ENCODE measurements at places on chromosomes 1 and 21. TPM values are rescaled to one million over a fixed set of nuclear protein-coding genes. Genes with fewer than 3 reads are reported as not detected.
A peak's percentile ranks its signal among the peaks of the same experiment; 100 is the strongest.

Gene E2F2
- total RNA-seq = 2.9 TPM

Gene OR2L13
- not detected for total RNA-seq

GRCh38 chr1:164320790-164321731, 237.9 kb upstream of the PBX1 start:
- H3K4me3 ChIP-seq = peak overlapping the region; percentile 50
- peaks cover 4% of the 10 kb centered on the region for H3K4me1 ChIP-seq
- H3K36me3 ChIP-seq = no peaks in the 10 kb centered on the region
- H3K27ac ChIP-seq = no peak overlapping the region
- H3K27me3 ChIP-seq = no peaks in the 10 kb centered on the region

GRCh38 chr1:3672971-3673361, 20.6 kb downstream of the TP73 start:
- H3K4me1 ChIP-seq = peaks cover 10% of the 10 kb centered on the region
- H3K27ac ChIP-seq = no peak overlapping the region
- H3K27me3 ChIP-seq = no peaks in the 10 kb centered on the region
- H3K4me3 ChIP-seq = no peak overlapping the region
- DNase-seq = no peak

DNA sequence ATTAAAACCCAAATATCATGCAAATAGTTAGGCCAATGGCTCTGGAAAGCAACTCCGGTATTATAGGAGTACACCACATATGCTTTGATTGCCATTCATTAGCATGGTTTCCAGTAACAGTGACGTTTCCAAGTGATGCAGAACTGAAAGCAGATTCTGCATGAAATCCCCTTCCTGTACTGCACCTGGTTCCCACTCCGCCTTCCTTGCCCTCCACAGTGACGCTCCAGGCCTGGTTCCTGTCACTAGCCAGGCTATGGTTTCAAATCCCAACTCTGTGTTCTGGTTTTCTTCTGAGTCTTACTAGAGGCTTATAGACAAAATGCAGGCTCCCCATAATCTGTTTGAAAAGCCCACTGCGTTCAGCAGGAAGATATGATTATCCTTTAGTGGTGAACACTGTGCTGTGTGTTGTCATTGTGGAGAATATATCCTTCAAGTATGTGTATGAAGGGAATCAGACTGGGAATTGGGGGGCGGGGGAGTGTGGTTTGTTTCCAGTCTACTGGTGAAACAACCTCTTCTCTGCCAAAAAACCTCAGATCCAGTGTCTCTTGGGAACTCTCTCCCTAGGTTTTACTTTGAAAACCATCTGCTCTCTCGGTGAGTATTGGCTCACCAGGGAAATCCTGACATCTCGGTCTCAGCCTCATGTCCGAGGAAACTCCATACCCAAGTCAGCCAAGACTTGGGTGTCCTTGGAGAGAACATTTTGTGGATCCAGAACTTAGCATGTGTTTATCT, 78.7 kb downstream of the TYW3 start:
- no peak overlapping the region for H3K27ac ChIP-seq
- no peaks in the 10 kb centered on the region for H3K27me3 ChIP-seq
- no peak for DNase-seq
- no peaks in the 10 kb centered on the region for H3K4me1 ChIP-seq
- H3K4me3 ChIP-seq = no peak overlapping the region
- no peaks in the 10 kb centered on the region for H3K36me3 ChIP-seq

DNA sequence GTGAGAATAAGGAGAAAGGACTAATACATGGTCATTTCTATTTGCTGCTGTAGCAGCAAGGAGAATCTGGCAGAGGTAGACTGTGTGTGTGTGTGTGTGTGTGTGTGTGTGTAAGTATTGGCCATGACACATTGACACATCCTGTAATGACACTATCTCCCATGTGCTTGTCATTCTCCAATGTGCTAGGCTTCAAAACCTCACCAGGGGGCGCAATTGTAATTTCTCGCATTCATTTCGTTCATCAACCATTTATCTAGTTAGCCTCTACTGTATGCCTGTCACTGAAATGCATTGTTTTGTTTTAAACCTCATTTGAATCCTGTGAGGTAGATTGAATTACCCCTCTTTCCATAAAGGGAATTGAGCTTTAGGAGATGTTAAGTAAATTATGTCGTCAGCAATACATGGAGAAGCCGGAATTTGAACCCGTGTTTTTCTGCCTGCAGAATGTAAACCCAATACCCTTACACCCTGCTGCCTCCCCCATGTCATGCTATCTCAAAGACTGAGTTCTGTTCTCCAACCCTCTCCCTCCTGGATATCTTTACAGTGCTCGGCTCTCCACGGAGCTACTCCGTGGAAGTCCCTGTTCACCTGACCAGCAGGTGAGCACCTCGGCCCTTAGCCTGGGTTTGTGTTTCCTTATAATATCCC, 100.8 kb downstream of the UCK2 start:
- H3K4me1 ChIP-seq = no peaks in the 10 kb centered on the region
- H3K27ac ChIP-seq = no peak overlapping the region
- no peak overlapping the region for H3K4me3 ChIP-seq
- H3K27me3 ChIP-seq = no peaks in the 10 kb centered on the region
- no peaks in the 10 kb centered on the region for H3K36me3 ChIP-seq

- H3K27ac ChIP-seq = no peak overlapping the region
- H3K4me3 ChIP-seq = no peak overlapping the region
- H3K36me3 ChIP-seq = no peaks in the 10 kb centered on the region
- H3K27me3 ChIP-seq = no peaks in the 10 kb centered on the region
These were observed 26.2 kb upstream of the LRP8 start for GRCh38 chr1:53354119-53354518.

GRCh38 chr1:108043707-108044106, 78.7 kb upstream of the VAV3 start:
- no peaks in the 10 kb centered on the region for H3K36me3 ChIP-seq
- no peak overlapping the region for H3K4me3 ChIP-seq
- no peaks in the 10 kb centered on the region for H3K27me3 ChIP-seq
- no peaks in the 10 kb centered on the region for H3K4me1 ChIP-seq
- no peak for DNase-seq
- no peak overlapping the region for H3K27ac ChIP-seq

DNA sequence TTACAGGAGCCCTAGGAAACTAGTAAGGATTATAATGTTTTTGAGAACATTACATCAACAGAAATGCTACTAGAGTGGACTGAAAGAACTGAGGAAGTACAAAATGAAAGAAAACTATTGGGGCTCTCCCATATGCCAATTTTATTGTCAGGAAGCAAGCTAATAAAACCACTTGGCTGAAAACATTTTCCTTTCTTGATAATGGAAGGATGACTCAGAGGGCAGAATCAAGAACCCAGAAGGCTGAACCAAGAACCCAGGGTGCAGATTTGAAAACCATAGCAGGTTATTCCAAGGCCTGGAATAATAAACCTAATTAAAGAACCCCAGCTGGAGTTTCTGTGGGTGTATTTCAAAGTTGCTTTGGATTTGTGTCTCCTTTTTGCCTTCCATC, 70.7 kb downstream of the RPE65 start:
- H3K4me3 ChIP-seq = no peak overlapping the region
- H3K36me3 ChIP-seq = no peaks in the 10 kb centered on the region
- no peak for DNase-seq
- H3K4me1 ChIP-seq = peaks cover 3% of the 10 kb centered on the region

- H3K4me3 ChIP-seq = no peak overlapping the region
- peak; percentile 84 for DNase-seq
- H3K36me3 ChIP-seq = no peaks in the 10 kb centered on the region
- peak overlapping the region; percentile 40 for H3K27ac ChIP-seq
These were observed 31.9 kb downstream of the MTARC1 start for GRCh38 chr1:220818421-220819173.

- H3K4me1 ChIP-seq = no peaks in the 10 kb centered on the region
- H3K4me3 ChIP-seq = no peak overlapping the region
- no peaks in the 10 kb centered on the region for H3K27me3 ChIP-seq
- DNase-seq = no peak
These were observed 20.4 kb downstream of the PCNT start for GRCh38 chr21:46344219-46344915.

- no peaks in the 10 kb centered on the region for H3K36me3 ChIP-seq
- H3K27me3 ChIP-seq = no peaks in the 10 kb centered on the region
- no peak overlapping the region for H3K4me3 ChIP-seq
- no peak for DNase-seq
- H3K4me1 ChIP-seq = no peaks in the 10 kb centered on the region
- no peak overlapping the region for H3K27ac ChIP-seq
These were observed 91.1 kb downstream of the HLX start for GRCh38 chr1:220970311-220970710.

Gene OR10J1
- not detected for total RNA-seq

Data from vagina (tissue), 2 donors.